ENCODE measurements at places on chromosomes 3 and 15.
A peak's percentile ranks its signal among the peaks of the same experiment; 100 is the strongest.

- DNase-seq: peak; percentile 75
Observed at GRCh38 chr15:25710184-25710583, 152.9 kb downstream of the ATP10A start.

DNA sequence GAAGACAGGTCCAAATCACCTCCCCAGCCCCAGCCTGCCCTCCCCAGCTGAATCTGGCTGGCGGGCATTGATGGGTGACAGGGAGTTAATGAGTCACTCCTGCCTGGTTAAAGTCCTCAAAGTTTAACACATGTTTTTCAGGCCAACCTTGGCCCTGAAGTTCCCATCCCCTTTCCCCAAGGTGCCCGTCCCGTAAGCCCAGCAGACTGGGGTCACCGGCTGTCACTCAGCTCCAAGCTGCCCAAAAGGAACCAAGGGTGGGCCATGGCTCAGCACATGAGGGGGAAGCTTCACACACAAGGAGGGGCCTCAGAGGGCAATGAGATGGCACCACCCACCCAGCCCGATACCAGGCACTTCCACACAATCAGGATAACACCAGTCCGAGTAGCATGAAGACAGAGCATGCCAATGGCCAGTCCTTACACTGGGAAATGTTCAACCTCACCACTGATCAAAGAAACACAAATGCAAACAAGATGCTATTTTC is 10.2 kb upstream of the KLF15 start:
- no peak for DNase-seq

GRCh38 chr3:129357616-129358015 is 70.8 kb downstream of the EFCAB12 start:
- no peak for DNase-seq

DNA sequence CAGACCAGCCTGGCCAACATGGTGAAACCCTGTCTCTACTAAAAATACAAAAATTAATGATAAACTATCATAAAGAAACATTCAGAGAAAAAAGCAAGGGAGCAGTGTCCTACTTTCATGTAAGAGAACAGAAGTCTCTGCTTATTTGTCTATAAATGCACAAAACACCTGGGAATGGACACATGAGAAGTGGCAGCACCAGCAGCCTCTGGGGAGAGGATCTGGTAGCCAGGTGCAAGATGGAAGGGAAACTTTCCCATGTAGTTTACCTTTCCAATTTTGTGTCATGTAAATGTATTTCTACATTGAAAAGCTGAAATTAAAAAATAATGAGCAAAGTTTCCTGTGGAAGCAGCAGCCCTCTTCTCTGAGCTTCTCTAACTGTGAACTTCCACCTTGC is 18.8 kb downstream of the SCAP start:
- DNase-seq: no peak

GRCh38 chr15:69085325-69086081 is 71.0 kb downstream of the NOX5 start:
- no peak for DNase-seq

GRCh38 chr3:151827816-151828215 is 13.9 kb downstream of the AADAC start:
- DNase-seq: no peak

GRCh38 chr3:38297947-38298711 is 16.0 kb downstream of the SLC22A14 start:
- no peak for DNase-seq

DNA sequence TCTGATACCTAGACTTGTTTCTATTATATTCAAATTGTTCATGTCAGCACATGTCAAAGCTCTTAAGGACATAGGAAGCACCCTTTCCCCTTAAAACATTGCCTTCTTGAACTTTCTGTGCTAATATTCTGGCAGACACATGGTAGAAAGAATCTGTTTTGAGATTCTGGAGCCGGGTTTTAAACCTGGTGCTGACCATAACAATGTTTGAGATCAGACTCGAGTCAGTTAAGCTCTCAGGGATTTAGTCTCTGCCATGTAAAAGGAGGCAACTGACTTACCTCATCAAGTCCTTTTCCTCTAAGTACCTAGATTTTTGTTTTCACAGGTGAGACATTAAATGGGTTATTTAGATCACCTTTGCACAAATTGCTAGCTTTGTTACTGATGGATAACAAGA is 38.9 kb downstream of the RBMS3 start:
- no peak for DNase-seq

- DNase-seq: no peak
Observed at GRCh38 chr3:53657651-53658050, 163.2 kb downstream of the CACNA1D start.

DNA sequence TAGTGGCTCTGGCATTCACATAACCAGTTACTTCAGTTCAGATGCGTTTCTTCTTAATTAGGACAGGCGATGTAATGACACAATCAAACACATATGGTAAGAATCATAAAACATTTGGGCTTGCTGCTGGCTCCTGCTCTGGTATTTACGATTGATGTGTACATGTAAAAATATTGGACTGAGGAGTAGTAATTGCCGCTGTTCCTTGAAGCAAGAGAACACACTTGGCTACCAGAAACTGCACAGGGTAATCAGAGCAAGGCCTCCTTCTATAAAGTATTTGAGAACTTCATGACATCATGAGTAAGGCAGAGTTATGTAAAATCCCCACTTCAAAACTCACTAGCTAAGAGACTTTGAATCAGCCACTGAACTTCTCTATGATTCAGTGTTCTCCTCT is 158.1 kb downstream of the SSR3 start:
- no peak for DNase-seq

DNA sequence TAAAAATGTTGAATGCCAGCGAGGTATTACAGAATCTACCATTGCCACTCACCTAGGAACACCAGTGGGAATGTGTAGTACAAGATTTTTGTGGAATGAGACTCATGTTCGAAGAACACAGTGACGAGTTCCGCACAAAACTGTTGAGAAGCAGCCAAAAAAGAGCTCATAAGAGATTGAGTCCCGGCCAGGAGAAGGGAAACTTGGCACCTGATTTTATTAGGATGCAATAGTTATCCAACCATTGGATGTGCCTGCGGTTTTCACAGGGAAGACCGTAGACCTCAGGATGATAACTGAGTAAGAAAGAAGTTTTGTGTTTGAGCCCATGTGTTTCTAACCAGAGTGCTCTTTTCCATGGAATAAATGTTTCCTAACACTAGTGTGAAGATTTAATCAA is 88.9 kb downstream of the PTPRG start:
- DNase-seq: no peak

GRCh38 chr15:75840659-75841058 is 2.6 kb upstream of the UBE2Q2 start:
- no peak for DNase-seq

GRCh38 chr3:151873398-151873797 is at the start of gene SUCNR1:
SUCNR1 (plus strand) TSS chr3:151873643; CDS start chr3:151879893, 6,250 bp downstream.
- no peak for DNase-seq

DNA sequence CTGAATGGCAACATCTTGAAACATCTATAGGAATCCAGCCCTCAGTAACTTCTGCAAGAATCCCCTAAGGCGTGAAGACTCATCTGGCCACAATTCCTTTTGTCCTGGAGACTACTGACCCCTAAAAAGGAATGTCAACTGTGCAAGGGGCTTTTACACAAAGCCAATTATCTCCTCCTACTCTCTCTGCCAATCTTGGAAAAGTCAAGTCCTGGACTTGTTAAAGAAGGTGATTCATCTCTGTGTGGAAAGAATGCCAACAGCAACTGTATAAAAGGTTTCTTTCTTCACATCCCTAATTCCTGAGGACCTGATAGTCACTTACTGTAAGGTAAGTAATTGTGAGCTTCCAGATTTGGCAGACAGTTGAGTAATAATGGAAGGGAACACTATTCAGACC is 22.3 kb downstream of the THRB start:
- DNase-seq: no peak

- DNase-seq: no peak
Observed at GRCh38 chr3:44867421-44868111, 5.9 kb downstream of the TMEM42 start.

GRCh38 chr3:79473993-79474392 is 293.8 kb downstream of the ROBO1 start:
- DNase-seq: no peak

DNA sequence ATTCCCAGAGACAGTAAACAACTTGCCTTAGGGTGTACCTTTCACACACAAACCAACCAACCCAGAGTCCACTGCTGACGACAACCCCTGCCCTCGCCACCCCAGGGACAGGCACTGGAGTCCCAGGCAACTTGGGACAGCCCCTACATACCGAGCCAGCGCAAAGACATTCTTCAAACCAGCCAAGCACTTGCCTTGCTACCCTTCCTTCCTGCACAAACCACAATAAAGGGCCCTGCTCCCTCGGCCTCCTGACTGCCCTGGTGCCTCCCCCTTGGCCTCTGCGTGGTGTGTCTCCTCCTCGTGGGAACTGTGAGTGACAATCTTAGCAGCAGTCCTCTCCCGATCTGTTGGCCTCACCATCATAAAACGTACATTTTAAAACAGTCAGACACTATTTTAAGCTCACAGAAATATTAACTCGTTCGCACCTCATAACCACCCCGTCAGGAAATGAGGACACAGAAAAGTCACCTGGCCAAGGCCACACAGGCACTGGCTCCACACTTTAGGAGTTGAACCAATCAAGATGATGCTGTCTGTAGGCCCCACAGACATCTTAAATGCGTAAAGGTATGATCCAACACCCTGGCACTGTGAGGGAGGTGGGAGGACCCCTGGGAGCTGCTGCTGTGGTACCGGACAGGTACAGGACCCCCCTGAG is 113.8 kb downstream of the ADCY5 start:
- no peak for DNase-seq

- DNase-seq: no peak
Observed at GRCh38 chr3:198046120-198046857, 86.3 kb downstream of the LMLN start.

DNA sequence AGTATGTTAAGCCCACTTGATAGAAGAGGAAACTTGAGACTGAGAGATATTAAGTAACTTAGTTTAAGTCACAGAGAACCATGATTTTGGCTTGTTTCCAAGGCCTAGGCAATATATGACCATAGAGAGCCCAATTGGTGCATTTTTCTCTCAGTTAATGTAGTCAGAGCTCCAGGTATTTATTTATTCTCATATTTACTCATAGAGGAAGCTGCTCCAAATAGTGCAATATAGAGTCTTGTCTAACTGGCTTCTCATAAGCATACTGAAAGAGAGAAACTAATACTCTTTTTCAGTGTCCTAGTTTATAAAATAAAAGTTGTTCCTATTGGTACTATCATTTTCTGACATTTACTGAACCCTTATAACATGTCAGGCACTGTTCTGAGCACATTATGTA is 15.2 kb downstream of the TRNT1 start:
- DNase-seq: no peak

- peak; percentile 47 for DNase-seq
Observed at GRCh38 chr3:49276475-49277382, at the start of gene C3orf62. C3orf62 (minus strand) TSS chr3:49277232; CDS start chr3:49276872, 360 bp downstream.

DNA sequence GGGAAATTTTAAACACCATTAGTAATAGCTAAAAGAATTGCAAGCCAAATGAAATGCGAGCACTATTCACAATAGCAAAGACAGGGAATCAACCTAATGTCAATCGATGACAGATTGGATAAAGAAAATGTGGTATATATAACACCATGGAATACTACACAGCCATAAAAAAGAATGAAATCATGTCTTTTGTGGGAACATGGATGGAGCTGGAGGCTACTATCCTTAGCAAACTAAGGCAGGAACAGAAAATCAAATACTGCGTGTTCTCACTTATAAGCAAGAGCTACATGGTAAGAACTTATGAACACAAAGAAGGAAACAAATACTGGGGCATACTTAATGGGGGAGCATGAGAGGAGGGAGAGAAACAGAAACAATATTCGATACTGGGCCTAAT is 85.2 kb downstream of the FMN1 start:
- DNase-seq: no peak

- DNase-seq: no peak
Observed at GRCh38 chr3:188326111-188326510, 172.2 kb downstream of the LPP start.

DNA sequence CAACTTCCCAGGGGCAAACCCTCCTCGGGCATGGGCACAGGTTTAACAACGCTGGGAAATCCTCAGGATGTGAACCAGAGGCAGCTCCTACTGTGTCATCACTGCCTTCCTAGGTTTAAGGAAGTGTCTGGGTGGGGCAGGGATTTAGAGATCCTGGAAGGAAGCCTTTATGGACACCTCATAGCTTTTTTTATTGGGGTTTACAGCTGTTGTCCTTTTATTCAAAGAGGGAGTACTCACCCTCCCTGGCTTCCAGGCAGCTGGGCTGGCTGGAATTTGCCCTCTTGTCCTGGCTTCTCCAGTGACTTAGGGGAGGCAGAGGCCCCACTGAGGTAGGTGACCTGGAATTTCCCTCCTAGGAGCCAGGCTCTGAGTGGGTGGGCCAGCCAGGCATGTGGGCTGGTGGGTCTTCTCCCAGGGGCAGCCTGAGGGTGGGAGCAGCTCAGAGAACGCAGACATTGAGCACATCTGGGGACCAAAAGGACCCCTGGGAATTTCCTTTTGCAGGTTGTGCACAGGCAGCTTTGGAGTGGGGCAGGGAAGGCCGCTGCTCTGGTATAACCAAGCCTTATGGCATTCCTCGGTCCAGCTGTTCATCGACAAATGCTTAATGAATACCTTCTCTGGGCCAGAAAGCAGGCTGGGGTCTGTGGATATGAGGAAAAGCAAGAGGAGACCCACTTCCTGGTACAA is 13.5 kb upstream of the FAM3D start:
- DNase-seq: no peak

- DNase-seq: no peak
Observed at GRCh38 chr3:122052968-122053367, 2.2 kb upstream of the CD86 start.

GRCh38 chr3:197795200-197795599 is 4.1 kb downstream of the LRCH3 start:
- no peak for DNase-seq

DNA sequence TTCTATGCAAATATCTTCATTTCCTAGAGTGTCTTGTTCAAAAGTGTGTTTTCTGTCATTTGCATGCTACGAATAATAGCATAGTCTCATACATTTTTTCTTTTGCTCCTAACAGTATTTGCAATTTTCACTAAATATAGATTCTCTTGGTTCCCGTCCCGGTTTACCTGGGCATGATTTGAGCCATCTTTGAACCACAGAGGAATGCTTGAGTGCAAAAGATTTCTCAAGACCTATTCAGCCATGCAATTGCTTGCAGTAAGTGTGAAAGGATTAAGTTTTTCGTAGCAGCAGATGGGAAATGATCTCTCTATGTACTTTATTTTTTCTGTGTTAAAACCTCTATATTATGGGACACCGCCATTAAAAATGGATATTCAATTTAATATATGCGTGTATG is 733.0 kb downstream of the ZPLD1 start:
- no peak for DNase-seq

DNA sequence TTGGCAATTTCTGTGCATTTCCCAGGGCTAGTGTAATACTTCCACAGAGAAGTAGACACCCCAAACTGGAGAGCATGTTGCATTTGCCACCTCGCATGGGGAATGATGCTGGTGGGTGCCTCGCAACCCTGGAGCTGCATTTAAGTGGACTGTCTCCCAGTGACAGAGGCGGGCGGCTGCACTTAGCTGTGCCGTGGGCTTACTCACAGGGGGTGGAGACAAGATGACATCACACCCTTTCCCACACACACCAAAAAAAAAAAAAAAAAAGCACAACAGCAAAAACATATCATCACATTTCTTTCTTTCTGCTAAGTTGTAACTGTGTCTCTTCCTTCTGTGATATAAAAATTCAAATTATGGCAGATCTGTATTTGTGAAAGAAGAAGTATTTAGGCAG is at the start of gene ABI3BP:
TSS of gene ABI3BP (minus strand) at position 113 of the 400 bp plus-strand sequence. CDS start at position 76, 37 bp downstream.
- peak; percentile 34 for DNase-seq

- DNase-seq: no peak
Observed at GRCh38 chr3:182629521-182629920, 163.8 kb upstream of the ATP11B start.

GRCh38 chr3:148682997-148683396 is 14.7 kb upstream of the AGTR1 start:
- DNase-seq: no peak

- DNase-seq: no peak
Observed at GRCh38 chr15:42490291-42490670, 660 bp downstream of the ZNF106 start.
